ENCODE measurements at places on chromosomes 16 and 17. TPM values are rescaled to one million over a fixed set of nuclear protein-coding genes. Genes with fewer than 3 reads are reported as not detected.

DNA sequence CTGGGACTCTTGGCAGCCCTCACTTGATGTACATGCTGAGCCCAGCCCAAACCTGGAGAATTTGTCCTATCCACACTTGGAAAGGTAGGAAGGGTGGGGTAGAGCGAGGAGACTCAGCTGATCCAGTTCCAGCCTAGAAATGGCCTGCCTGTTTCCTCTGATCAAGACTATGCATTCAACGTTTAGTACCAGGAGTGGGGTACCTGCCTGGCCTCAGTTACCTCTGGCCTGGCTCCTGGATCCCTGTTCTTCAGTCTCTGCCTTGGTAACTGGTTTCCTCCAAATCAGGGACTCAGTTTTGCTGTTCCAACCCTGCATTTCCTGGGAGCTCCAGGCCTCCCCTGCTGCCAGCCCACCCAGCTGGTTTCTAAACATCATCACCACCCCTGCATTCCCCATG is 233.5 kb downstream of the GSG1L start:
- DNase-seq, result no peak

DNA sequence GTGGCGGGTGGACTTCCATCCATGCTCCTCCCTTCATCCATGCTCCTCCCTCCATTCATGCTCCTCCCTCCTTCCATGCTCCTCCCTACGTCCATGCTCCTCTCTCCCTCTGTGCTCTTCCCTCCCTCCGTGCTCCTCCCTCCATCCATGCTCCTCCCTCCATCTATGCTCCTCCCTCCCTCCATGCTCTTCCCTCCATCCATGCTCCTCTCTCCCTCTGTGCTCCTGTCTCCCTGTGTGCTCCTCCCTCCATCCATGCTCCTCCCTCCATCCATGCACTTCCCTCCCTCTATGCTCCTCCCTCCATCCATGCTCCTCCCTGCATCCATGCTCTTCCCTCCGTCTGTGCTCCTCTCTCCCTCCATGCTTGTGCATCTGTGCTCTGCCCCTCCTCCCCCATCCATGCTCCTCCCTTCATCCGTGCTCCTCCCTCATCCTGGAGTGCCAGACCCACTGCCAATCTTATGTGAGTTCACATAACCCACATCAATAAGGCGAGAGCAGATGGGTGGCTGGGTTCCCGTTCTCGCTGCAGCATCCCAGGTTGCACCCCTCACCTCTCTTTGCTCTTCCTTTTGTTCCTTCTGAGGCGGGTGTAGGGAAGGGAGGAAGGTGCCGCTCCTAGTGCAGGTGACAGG is 22.8 kb downstream of the KSR1 start:
- DNase-seq, result no peak

Gene BPTF
- 13.0 TPM for polyA plus RNA-seq

DNA sequence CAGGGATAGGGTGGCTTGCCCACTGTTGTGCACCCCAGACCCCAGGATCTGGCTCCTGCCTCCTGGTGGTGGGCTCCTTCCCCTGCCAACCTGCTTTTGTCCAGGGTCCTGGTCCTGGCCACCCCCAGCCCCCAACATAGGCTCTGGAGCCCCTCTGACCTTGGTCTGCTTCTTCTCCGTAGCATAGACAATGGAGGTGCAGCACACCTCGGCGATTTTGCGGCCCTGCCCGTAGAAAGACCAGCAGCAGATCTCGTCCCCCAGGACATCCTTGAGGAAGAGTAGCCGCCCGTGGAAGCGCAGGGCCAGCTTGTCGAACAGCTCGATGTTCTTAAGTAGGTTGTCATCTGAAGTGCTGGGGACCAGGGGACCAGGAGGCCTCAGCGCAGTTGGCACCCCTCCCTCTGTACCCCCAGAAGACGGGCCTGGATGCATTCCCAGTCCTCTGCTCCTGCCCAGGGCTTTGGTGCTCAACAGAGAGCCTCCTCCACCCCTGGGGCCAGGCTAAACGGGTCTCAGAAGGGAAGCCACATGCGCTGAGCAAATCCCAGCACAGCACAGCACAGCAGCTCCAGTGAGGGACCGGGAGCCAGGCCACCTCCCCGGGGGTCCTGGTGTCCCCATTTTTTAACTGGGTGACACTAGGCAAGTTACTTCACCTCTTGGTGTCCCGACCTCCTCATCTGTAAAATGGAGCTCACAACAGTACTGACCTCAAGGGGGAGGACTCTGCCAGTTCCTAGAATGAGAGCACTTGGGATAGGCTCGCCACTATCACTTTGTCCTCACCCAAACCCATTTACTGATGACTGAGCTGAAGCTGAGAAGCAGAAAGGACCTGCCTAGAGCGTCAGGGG is 10.8 kb downstream of the ASPHD1 start:
- DNase-seq, result no peak

DNA sequence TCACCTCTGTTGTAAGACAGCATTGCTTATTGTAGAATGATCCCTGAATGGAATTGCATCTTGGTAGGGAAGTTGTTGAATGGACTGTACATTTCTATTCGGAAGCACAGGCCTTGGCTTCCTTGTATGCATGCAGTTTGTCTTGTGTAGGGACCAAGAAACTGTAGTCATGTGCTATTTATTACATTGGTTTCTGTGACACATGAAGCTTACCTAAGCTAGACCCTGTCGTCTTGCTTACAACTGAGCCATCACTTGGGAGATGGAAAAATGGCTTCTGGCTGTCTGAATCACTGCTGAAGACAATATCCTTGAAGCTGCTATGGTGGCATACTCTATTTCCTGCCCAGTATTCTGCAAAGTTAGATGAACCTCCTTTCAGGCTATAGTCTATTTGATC is 29.1 kb downstream of the PPM1D start:
- DNase-seq, result no peak

GRCh38 chr16:10979717-10980601 is 35.6 kb downstream of the CLEC16A start:
- DNase-seq, result no peak

Data from CD4-positive, CD25-positive, alpha-beta regulatory T cell (primary cell).